Hepatic stellate cell (primary cell): ENCODE measurements at places on chromosomes 5 and 9.

DNA sequence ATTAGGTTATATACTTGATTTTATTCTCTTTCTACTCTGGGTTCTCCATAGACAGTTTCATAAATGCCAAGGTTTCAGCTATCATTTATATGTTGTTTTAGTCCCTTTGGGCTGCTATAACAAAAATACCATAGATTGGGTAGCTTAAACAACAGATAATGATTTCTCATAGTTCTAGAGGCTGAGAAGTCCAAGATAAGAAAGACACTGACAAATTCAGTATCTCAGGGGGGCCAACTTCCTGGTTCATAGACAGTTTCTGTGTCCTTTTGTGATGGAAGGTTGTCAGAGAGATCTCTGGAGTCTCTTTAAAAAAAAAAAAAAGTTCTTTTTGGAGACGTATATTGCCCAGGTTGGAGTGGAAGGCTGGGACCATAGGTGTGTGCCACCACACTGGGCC lies 113.3 kb downstream of the SCAMP1 start:
- no peak for DNase-seq

- no peak for DNase-seq
These were observed 132.5 kb downstream of the WDR70 start for GRCh38 chr5:37511646-37512045.

DNA sequence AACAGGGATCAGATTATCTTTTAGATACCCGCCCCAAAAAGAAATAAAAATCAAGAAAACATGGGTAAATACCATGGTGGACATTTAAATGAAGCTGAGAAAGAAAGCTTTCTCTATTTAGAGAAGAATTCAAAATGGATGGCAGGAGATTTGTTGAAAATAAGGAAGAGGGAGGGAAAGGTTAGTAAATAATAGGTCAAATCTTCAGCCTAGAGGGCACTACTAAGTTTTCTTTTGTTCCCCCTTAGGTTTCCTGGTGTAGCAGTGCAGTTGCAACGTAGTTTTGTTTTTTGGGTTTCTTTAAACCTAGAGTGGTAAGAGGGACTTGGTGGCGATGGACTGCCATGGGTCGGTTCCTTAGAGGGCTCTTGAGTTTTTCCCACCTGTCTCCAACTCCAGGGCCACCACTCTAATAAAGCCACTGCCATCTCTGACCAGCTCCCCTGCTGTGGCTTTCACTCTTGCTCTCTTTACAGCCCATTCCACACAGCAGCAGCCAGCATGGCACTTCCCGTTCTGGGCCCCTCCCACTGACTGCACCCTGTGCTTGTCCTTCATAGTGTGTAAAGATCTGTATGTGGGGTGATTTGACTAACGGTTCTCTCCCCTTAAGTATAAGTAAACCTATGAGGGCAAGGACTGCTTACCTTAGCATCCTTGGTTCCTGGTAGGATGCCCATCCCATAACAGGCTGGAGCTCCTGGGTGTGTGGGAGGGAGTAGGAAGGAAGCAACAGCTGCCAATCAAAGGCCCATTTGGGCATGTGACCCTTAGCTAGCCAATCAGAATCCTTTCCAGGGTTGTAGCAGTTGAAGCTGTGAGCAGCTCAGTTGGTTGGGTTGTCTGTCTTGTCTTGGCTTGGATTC lies 118.3 kb downstream of the SLC1A3 start:
- no peak for DNase-seq

DNA sequence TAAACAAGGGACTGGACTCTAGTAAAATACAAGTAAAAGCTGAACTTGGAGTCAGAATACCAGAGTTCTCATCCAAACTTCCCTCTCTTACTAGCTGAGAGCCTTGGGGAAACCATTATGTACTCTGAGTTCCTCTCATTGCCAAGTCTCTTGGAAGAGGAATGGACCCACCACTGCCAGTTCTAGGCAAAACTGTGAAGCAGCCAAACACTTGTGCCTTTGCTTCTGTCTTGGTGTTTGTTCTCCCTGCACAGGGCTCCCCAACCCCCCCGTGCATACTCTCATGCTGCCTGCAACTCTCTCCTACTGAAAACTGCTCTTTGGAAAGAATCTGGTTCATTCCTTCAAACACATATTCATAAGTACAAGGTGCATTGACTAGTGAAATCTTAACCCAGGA lies 102.6 kb downstream of the PDZD2 start:
- no peak for DNase-seq

DNA sequence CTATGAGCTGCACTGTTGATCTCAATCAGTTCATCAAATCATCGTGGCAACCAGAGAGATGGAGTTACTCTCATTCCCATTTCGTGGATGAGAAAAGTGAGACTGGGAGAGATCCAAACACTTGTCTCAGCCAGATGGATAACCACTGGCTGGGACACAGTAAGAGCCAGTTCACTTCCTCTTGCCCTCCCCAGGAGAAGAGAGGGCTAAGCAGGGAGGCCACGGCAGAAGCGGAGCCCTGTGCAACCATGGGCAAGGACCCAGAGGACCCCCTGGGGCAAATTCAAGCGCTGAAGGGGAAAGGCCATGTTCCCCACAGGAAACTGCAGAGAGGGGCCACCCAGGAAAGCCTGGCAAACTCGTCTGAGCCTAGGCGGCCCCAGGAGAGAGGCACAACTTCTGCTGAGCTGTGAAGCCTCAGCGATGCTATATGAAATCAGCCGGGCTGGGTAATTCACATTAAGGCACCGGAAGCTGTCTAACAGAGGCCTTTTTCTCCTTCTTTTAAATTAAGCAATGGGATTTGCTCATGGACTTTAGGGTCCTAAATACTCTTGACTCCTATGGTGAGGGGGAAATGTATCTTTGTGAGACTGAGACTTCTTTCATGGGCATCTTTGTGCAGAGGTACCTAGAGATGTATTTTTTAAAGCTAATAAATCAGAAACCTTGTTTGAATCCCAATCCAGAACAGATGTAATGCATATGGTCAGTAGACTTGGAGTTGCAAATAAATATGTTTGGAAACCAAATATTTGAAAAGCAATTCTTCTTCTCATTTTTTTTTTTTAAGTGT lies 137.1 kb upstream of the SMIM23 start:
- no peak for DNase-seq

DNA sequence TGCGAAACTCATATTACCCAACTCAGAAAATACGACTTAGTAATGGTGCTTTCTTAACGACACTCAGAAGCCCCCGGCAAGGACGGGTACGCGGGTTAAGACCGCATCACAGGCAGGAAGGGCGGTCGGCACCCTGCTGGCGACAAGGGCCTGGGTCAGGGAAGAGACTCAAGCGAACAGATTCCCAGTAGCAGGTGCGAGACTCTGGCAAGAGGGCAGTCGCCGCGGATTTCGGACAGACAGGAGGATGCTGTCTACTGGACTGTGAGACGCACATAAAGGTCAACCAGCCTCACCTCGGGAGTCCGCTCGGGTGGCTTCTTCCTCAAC lies 398 bp downstream of the RAPGEF6 start:
- DNase-seq: peak; percentile 19

GRCh38 chr5:66669862-66670195 lies 73.6 kb downstream of the MAST4 start:
- no peak for DNase-seq

GRCh38 chr5:53335115-53335514 lies 145.3 kb upstream of the FST start:
- DNase-seq: no peak

DNA sequence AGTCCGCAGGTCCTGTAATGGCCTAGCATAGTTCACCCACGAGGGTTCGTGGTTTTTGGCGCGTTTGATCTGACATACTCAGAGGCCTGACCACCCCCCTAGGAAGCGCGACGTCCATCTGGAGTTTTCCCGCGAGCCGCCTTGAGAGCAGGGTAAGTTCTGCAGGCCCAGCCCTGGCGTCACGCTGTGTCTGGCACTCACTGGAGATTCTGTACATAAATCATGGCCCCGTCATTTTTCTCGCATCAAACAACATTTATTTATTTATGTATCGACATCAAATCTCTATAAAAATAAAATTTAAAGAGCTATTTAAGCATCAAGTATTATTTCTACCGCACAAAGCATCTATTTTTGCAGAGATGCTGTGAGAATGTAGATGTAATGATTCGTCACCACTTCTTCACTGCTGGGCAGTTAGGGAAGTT lies 437 bp upstream of the TRIM41 start:
- no peak for DNase-seq

DNA sequence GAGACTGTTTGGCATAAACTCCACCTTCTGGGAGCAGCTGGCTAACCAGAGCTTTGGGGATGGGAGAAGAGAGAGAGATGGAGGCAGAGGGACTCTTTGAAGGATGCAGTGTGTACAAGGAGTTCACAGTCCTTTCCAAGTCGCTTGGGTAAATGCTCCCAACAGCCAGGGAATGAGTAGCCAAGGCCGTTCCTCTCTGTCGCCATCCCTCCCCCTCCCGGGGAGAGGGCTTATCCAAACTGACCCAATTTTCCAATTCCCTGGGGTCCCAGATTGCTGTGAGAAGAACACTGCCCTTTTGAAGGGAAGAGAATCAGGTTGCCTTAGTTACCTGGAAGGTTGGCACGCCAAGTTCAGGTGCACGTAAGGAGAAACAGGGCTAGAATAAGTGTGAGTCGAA lies 7.9 kb downstream of the WWC1 start:
- DNase-seq: no peak

DNA sequence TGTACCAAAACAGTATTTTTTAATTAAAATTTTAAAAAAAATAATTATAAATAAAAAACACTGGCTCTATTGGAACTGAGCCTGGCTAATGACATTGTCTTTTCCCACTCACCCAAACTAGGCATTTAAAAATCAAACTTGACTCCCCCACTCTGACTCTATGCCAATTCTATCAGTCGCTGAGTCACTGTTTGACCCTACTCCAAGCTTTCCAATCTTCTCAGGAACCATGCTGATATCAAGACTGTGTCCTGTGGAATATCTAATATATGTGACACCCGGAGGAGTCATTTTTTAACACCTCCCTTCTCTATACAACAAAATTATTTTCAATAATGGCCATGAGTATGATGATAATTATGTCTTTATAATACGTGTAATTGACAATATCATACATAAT lies 171.6 kb upstream of the RASEF start:
- no peak for DNase-seq

DNA sequence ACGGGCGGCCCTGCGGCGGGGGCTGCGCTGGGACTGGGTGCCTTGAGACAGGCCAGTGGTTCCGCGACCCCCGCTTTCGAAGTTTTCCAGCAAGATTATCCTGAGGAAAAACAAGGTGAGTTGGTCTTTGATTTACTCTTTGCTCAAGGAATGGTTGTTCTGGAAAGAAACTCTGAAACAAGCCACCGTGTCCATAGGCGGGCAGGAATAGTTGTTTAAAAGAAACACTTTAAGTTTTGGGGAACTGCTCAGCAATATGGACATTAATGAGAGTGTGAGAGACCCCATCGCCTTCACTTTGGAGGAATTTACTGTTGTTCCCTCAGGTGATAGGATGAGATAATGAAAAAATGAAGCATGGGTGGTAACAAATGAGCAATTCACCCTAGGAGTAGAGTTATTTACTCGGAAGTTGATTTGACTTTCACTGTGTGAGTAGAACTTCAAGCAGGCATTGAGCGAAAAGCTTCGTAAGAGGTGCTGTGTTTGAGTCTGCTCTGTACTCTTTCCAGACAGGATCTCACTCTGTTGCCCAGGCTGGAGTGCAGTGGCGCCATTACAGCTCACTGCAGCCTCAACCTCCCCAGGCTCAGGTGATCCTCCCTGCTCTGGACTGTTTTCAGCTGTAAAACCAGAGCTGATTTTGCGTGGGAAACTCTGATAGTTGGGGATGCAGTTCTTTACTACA lies 1.1 kb downstream of the DMRTA1 start:
- DNase-seq: no peak

DNA sequence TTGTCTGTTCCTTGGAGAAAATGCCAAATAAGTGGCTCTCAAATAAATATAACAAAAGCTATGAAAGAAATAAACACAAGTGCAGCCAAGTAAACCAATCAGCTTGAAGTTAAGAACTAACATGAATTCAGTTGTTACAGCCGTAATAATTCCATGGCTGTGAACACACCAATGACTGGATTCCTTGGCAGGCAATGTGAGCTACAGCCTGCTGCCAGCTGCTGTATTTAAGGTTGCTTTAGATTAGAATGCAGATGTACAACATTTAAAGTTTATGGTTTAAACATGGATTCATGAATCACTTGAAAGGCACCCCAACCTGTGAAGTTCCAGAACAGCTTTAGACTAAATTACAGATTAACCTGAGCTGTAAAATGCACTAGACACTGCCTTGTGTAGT lies 626.4 kb upstream of the SEMA6A start:
- no peak for DNase-seq

DNA sequence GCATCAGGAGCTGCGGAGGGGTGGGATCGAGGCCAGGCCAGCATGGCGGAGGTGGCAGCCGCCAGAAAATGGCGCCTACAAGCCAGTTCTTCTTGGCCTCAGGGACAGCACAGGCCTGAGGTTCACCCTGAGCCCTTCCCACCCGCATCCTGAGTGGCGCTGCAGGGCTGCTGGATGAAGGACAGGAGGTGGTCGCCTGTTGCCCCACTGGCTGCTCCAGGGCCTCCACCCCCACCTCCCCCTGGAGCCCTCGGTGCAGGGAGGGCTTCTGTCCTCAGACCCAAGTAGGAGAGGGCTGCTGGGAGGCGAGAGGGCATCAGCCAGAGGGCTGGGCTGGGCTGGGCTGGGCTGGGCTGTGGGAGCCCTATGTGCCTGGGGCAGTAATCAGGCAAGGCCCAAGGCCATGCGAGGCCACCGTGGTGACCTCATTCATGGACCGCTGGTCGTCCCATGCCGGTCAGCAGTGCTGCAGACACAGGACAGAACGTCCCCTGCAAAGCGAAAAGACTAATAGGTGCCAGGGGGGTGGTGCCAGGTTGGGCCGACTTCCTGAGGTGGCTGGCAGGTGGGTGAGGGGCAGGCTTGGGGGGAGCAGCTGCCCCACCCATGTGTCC lies 13.8 kb downstream of the GPSM1 start:
- no peak for DNase-seq

DNA sequence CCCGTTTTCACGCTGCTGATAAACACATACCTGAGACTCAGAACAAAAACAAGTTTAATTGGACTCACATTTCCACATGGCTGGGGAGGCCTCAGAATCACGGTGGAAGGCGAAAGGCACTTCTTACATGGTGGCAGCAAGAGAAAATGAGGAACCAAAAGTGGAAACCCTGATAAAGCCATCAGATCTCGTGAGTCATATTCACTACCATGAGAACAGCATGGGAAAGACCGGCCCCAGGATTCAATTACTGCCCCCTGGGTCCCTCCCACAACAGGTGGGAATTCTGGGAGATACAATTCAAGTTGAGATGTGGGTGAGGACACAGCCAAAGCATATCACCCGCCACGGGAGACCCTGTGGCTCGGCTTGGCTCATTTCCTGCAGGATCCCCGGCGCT lies 20.2 kb downstream of the EXD3 start:
- DNase-seq: no peak

GRCh38 chr9:121661328-121661727 lies 9.9 kb downstream of the DAB2IP start:
- no peak for DNase-seq
